ENCODE measurements at places on chromosomes 4 and X. TPM values are rescaled to one million over a fixed set of nuclear protein-coding genes. Genes with fewer than 3 reads are reported as not detected.

TLR10 gene
- total RNA-seq: not detected

TEX13B gene
- total RNA-seq: 0.12 TPM

STOX2 gene
- 0.12 TPM for total RNA-seq

DMP1 gene
- total RNA-seq: not detected

FREM3 gene
- not detected for total RNA-seq

TMSB15A gene
- total RNA-seq: 8.7 TPM

CFAP99 gene
- not detected for total RNA-seq

ADGRG4 gene
- not detected for total RNA-seq

GRIA3 gene
- total RNA-seq: 15.0 TPM

ERAS gene
- not detected for total RNA-seq

ZIC3 gene
- not detected for total RNA-seq

MAMLD1 gene
- 0.44 TPM for total RNA-seq

RHOXF2 gene
- total RNA-seq: not detected

FAAH2 gene
- total RNA-seq: not detected

NSG1 gene
- total RNA-seq: not detected

BEX2 gene
- 2.1 TPM for total RNA-seq

Measured in uterine smooth muscle cell (primary cell).